Right kidney (tissue), 9 donors: ENCODE measurements at places on chromosomes 2 and 18.

GRCh38 chr2:112465382-112465781 lies 16.6 kb upstream of the TTL start:
- no peak for DNase-seq

- no peak for DNase-seq
These were observed 20.4 kb downstream of the KDSR start for GRCh38 chr18:63346480-63347183.

DNA sequence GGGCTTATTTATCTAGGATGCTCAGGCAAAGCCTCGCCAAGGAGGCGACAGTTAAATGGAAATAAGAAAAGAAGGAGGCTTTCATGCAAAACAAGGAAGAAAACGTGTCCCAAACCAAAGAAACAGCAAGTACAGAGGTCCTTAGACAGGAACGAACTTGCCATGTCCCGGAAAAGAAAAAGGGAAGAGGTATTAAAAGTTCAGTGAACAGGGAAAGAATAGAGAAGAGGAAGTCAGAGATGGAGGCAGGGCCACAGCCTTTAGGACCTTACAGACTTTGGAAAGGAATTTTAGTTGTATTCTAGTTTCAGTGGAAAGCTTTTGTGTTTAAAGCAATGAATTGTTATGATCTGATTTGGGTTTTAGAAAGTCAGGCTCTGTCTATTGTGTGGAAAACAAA lies 22.1 kb downstream of the IKZF2 start:
- DNase-seq: no peak

- DNase-seq: no peak
These were observed 24.1 kb downstream of the PRKD3 start for GRCh38 chr2:37300578-37300977.

DNA sequence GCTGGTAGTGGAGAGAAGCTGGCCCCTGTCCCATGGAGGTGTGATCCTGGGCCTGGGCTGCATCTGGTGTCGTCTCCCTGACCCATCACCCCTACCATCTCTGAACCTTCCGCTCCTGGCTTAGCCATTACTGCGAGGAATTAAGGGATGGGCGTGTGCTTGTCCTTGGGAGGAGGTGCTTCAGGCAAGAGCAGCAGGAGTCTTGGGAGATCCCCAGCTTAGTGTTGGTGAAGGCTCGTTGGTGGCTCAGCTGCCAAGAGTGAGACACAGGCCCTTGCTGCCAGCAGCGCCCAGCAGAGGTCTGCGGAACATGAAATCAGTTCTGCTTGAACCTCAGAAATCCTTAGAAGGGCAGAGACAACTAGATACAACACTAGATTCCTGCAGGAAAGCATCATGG lies 59.9 kb upstream of the TGFA start:
- no peak for DNase-seq

DNA sequence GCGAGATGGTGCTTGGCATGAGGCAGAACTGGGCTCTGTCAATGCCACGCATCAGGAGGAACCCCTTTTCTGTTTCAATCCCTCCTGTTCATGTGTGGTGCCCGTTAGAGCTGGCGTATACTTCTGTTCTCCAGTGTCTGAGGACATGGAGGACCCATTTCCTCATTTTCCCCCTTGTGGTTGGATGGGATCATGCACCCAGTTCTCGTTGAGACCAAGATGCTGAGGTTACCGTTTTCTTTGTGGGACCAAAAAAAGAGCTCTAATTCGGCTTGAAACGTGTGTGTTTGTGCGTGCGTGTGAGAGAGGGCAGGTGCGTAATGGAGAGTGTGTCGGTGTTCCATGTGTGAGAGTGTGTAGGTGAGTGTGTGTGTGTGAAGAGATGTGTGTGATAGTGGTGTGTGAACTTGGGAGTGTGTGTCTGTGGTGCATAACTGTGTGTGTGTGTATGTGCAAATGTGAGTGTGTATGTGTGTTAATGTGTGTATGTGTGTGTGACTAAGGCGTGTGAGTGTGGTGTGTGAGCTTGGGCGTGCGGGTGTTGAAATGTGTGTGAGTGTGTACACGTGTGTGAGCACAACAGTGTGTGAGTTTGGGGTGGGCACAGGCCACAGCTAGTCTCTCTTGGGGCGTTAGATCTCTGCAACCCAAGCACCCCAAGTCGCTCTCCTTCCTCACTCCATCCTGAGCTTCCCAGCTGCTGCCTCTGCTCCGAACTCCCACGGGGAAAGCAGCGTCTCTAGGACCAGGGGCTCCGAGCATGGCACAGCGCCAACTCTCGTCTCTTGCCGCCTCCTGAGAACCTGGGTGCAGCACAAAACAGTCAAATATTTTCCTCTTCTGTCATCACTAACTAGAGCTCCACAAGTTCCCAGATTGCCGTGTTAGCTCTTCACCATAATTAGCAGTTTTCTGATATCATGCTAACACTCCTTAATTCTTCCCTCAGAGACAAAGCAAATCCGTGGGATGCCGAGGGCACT lies 75.8 kb downstream of the LONRF2 start:
- no peak for DNase-seq

DNA sequence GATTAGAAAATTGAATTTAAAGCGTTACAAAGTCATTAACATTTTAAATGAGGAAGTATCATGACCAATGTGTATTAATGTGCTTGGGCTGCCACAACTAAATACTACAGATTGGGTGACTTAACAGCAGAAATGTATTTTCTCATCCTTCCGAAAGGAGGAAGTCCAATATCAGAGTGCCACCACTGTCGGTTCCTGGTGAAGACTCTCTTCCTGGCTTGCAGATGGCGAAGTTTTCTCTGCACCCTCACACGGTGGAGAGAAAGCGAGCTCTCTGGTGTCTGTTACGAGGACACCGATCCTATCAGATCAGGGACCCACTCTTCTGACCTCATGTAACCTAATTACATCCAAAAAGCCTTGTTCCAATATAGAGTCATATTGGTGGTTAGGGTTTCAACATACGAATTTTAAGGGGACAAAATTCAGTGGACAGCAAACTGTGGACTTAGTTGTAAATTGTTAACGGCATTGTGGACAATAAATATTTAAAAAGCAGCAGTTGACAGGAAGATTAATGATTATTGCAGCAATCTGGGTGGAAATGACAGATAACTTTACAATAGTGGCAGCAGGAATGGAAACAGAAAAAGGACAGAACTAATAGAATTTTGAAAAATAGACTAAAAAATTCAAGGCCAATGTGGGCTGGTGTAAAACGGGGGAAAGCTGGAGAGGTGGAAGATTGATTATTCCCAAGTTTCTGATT lies 35.1 kb upstream of the CYRIA start:
- DNase-seq: no peak

- no peak for DNase-seq
These were observed 83.3 kb upstream of the CD28 start for GRCh38 chr2:203623096-203623495.

DNA sequence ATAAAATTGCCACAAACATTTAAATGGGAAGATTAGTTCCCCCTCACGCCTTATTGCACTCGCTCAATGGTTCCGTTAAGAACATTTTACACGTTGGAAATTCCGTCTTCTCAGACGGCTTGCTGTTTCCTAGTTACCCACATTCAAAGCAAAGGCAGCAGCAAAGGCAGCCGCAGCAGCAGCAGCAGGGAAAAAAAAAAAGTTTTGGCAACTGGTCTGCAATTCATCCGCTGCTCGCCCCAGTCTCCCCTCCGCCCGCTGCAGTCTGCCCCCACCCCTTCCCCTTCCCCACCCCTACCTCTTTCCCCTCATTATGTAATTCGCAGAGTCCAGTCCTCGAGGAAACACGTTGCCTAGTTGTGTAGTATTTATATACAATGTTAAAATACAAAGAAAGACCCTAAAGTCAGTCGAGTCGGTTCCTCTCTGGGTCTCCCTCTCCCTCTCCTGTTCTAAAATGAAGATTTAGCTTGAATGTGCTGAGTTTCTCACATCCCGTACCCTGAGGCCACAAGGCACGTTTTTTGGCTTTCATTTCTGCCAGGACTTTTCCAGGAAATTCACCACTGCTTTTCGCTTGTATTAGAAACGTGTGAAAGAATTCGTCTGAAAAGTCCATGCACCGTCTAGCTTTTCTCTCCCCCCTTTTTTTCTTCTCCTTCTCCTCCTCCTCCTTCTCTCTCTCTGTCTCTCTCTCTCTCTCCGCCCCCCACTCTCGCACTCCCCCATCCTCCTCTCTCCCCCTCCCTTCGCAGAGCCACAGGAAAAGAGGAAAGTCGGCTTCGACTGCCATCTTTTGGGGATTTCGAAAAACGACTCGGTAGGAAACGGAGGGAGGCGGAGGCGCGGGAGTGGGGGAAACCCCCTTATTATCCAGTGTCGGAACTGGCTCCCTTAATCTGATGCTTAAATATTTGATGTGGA lies 140.0 kb downstream of the MEIS1 start:
- peak; percentile 84 for DNase-seq

DNA sequence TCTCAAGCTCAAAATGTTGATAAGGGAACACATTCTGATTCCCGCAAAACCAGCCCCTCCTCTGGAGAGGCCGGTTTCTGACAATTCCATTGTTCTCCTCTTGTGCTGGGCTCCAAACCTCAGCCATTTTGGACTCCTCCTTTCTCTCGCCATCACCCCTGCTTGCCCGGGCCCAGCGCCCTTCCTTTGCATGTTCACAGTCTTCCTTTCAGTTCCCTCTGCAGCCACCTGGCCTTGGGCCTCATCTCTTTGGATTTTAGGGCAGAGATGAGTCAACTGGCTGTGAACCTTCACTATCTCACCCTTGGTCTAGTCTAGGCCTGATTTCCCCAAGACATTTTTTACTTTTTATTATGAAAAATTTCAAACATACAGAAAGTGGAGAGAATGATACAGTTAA lies 155.9 kb upstream of the MAP3K20 start:
- no peak for DNase-seq

DNA sequence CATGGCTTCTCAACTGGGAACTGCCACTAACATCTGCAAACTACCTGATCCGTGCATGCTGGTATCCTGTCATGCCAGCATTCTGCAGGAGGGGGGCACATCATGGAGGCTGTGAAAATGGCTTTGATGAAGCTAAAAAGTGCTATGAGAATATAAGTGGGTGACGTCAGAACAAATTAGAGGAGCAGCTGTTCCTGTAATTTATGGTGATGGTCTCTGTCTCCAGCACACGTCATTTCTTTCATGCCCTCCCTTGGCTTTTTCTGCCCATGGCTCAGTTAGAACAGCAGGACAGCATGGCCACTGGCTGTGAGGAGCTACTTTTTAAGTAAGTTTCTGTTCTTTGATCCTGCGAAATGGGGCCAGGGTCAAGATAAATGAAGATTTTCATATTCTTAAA lies 466.3 kb downstream of the THSD7B start:
- no peak for DNase-seq

DNA sequence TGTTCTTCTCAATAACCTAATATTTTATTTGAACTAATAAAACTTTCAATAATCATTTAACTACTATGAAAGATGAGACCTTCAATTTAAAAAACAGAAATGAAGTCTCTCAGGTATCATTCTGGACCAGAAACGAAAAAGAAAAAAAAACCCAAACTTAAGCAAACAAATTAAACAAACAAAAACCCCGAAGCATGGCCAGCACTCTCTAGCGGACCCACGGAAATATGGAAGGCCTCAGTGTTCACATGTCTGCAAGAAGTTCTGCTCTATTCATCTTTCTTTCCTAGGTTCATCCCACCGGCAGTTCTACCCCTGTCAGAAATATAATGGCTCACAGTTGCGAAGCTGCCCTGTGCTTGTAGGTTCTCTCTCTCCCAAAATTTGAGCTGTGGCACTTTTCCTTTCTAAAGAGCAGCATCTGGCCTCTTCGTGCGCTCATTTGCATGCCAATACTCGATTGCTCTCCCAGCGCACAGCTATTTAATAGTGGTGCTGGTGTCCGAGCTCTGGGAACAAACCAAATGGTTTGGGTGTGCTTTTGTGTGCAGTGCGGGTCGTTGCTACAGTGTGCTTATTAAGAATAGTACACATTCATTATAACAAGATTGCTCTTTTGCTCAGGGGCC lies 129.0 kb upstream of the ZEB2 start:
- no peak for DNase-seq

- DNase-seq: no peak
These were observed 49.9 kb downstream of the ZAP70 start for GRCh38 chr2:97763176-97763845.

DNA sequence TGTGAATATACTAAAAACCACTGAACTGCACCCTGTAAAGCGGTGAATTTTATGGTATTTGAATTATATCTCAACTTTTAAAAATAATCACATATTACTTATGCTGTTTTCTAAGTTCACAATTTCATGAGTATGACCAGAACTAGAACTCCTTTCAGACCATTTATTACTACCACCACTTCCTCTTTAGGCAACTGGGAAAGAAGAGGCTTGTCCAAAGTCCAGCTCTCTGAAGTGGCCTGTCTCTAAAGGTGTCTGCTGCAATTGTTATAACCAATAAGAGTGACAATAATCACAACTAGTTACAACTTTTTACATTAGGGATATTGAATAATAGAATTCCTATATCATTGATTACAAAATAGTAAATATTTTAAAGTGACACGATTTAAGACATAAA lies 267.9 kb upstream of the PIK3C3 start:
- no peak for DNase-seq

- no peak for DNase-seq
These were observed 393.8 kb upstream of the HNMT start for GRCh38 chr2:137570484-137570883.

- DNase-seq: no peak
These were observed 86.0 kb upstream of the ACVR2A start for GRCh38 chr2:147758821-147759220.

GRCh38 chr2:27446057-27446456 lies 3.9 kb downstream of the KRTCAP3 start:
- DNase-seq: no peak

DNA sequence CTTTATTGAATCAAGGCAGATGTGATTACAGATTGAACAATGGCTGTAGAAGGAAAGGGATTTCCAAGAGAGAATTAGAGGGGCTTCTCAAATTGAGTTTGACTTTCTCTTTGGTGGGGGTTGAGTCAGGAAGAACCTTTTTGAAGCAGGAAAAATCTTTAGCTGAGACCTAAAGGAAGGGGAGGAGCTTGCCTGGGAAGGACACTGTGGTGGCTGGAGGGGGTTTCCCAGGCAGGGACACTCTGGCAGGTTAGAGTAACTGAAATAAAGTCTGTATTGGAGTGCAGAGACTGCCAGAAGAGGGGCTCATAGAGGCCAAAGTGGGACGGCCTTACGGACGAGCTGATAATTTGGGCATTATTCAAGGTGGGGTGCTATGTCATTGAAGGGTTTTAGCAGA lies 69.3 kb downstream of the NEDD4L start:
- no peak for DNase-seq

GRCh38 chr2:84640411-84640810 lies 124.1 kb downstream of the DNAH6 start:
- DNase-seq: no peak

DNA sequence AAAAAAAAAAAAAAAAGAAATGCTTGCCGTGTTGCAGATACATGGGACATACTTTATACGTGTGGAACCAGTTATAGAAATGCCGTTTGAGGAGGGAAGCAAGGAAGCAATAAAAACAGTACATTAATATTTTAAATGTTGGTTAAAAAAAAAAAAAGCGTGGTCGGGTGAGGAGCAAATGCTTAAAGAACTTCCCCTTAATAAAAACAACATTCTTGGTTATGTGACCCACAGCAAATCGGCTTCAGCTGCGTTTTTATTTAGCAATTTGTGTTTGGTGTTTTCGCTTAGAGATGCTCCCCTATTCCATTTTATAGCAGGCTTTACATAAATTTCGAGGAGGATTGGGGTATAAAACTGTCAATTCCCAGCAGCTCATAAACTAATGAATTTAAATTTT lies 223.6 kb downstream of the LRRTM1 start:
- DNase-seq: no peak
